ENCODE measurements at places on chromosomes 6 and 20.

DNA sequence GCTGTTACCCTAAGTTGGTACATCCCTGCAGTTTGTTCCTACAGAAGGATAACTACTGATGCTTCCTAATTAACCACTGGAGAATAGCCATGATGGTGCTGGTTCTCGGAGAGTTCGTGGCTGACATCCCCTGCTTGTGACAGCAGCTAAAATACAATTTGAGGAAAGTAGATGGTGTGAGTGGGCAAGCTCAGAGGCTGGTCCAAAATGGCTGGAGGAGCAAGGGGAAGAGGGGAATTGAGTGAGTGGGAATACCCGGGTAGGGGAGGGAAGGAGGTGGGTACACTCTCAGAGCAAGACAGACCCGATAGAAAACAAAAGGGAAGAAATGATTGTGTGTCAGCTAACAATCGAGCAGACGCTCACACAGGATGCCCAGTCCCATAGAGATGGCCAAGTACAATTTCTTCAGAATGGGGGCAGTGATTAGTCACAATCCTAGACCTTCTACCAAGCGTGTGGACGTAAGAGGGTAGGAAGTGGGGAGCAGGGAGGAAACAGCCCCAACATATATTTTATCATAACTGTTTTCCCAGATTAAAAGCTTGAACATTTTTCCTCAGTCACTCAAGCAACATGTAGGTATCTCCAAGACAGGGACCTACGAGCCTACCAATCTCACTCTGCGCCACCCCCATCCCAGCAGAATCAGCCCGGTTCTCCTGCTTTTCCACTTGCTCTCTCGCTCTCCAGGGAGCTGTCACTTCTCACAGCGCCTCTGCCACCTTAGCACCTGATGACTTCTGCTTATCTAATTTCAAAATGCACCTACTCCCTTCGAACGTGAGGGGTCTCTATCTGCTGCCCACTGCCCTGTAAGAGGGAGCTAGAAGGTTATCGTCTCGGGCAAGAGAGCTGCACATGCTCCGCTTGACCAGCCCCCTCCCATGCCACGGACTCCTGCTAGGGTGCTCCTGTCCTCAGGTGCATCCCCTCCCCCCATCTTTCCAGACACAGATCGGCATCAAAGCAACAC, 26.2 kb downstream of the RIPOR2 start:
- DNase-seq: no peak

DNA sequence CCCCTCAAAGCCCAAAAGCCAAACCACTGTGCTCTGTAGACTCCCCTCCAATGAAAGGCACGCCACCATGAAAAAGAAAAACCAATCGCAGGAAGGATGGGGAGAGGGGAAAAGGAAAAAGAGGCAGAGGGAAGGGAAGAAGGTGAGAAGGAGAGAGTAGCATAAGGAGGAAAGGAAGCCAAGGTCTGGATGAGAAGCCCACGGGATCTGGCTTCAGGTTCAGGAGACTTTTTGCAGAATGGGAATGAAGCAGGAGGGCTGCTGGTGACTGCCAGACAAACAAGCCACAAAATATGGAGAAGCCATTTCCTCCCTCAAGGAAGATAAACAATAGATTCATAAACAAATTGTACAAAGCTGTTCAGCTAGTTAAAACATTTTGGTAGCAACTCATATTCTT, 79.0 kb upstream of the MRPS10 start:
- no peak for DNase-seq

DNA sequence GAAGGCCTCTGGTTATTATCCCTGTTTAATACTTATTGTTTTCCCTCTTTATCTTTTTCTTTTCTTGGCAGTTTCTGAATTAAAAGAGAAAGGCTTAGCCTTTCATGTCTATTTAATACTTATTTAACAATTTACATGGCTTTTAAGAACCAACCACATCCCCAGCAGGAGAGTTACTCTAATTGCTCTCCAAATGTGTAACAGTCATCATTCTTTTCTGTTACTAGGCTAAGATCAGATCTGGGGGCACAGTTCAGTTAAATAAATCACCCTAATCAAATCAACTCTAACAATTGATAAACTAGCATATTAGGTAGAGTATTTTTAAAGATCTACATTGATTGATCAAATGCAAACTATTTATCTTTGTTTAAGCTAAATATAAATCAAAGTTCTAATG, 54.1 kb upstream of the NT5E start:
- no peak for DNase-seq

DNA sequence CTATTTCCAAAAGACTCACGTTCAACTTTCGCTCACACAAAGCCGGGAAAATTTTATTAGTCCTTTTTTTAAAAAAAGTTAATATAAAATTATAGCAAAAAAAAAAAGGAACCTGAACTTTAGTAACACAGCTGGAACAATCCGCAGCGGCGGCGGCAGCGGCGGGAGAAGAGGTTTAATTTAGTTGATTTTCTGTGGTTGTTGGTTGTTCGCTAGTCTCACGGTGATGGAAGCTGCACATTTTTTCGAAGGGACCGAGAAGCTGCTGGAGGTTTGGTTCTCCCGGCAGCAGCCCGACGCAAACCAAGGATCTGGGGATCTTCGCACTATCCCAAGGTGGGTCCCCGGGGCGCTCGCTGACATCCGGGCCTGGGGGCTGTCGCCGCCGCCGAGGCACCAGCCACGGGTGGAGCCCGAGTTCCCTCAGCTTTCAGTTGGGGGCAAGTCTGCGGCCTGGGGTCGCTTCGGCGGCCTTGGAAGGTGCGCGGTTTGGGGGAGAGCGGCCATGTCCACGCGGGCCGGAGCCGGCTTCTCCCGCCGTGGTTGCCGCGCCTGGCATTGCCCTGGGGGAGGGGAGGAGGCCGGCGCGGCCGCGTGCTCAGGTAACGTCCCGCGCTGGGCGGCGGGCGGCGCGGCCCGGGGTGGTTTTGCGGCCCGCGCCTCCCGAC, 429 bp downstream of the AMD1 start:
- DNase-seq: no peak

DNA sequence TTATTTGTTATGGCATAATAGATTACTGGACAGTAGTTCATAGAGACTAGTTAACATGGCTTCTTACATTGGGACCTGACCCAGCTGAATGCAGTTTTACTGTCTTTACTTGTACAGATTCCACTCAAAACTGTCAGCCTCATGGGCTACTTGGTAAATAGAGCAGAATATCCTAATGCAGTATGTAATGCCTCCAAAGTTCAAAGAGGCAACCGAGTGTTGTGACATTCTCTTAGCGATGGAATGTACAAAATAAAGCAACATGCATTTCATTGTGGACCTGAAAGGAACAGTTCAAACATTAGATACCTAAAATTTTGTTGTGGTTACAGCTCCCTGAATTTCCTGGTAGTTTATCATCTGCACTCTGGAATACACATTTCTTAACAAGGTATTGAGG, 29.1 kb upstream of the RGS17 start:
- no peak for DNase-seq

DNA sequence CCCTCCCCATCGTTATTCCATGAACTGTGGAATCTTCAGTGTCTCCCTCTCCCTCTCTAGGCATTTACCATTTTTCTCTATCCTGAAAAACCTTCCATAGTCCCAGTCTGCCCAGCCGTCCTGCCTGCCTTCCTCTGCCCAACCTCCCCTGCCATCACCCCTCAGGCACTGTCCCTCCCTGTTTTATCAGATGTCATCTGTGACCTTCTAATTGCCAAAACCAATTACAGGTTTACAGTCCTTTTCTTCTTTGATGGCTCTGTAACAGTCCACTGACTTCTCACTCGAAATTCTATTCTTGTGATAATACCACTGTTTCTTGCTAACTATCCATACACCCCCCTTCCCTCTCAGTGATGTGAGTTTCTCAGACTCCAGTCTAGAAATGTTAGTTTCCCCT, 2.3 kb upstream of the SLC23A2 start:
- DNase-seq: no peak

GRCh38 chr20:14569641-14570040, 232.2 kb upstream of the FLRT3 start:
- DNase-seq: no peak

DNA sequence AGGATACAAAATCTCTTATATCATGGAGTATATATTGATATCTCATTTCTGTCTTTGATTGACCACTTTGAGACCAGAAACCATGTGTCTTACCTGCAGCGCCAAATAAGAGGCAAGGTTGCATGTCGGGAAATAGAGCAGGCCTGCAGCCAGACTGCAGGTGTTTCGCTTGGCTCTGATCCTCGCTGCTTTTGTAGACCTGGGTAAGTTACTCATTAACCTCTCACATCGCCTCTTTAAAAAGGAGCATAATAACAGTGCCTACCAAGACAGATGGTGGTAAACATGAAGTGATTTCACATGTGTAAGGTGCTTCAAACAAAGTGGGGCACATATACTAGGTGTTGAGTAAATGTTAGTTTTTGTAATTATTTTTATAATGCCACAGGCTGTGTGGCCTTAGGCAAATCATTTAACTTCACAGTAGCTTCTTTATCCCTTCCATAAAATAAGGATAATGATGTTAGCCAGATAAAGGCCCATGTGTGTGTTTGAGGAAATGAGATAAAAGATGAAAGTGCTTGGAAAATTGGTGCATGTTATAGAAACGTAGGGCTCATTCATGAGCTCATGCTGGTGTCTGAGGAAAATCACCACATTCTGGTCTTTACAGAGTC, 248.8 kb upstream of the MAP3K7 start:
- DNase-seq: no peak

DNA sequence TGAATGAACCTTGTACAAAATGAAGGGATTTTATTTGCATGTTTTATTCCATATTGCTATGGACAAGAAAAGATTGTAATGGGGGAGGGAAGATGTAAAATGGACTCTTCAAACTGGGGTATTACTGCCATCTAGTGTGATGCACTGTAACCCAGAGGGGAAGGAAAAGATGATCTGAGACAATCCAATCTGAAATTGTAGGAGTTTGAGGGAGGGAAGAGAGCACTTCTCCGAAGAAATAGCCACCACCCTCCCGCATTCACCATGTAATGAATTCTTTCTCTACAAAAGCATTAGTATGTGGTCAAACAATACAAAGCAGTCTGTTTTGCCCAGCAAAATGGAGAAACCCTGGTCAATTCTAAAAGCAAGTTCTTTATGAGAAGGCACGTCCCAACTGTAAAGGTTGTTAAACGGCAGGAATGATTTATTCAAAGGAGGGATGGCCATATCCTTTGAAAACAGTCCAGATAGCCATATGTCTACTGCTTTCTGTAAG, 679.5 kb upstream of the NRSN1 start:
- DNase-seq: peak; percentile 68

DNA sequence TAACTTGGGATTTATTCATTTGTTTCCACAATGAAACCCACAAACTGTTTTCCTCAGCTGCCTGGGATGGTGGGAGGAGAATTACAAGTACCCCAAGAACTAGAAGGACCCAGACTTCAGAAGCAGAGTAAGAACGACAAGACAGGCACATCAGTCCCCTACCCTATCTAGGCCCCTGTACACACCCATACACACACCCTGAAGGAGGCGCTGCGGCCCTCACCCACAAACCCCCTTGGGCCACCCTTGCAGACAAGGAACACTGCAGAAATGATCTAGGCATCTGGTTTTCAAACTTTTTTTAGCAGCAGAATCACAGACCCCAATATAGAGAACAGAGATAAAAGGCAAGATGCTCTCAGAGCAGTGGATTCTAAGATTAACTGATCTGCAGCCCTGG, 55.0 kb downstream of the TRERF1 start:
- DNase-seq: no peak

GRCh38 chr6:166660157-166660688, 33.2 kb upstream of the RPS6KA2 start:
- no peak for DNase-seq

DNA sequence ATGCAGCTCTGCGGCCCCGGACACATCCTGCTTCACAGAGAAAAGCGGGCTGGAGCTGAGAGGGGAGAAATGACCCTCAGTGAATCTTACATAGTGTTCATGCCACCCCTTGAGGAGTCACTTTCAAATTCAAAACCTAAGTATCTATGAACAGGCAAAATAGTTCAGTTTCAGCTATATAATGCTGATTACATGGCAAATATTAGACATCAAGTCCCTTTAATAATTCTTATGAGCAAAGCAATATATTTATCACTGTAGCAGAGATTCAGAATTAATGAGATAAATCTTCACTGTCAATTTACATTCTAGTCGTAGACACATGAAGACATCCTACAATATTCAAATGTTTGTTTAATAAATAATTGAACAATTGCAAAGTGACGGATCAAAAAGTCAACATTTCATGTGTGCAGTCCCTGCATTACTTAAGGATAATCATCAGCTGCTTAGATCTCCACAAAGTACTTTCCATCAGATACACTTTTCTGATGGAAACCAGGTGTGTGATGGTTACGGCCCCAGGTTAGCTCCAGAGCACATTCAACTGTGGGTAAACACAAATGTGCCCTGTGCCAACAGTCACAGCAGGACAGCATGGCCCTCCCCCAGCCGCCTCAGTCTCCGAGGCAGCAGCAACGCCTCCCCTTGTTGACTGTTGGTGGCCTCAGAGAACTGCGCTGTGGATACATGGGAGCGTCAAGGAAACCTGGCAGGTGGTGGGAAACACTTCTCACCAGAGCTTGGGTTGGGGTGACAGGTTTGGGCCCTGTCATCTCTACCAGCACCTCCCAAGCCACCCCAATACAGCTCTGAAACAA, 787 bp upstream of the PRR18 start:
- no peak for DNase-seq

GRCh38 chr20:2932498-2932897, 59.2 kb downstream of the PTPRA start:
- DNase-seq: no peak
